ENCODE measurements at places on chromosomes 5 and 9.
A peak's percentile ranks its signal among the peaks of the same experiment; 100 is the strongest.

DNA sequence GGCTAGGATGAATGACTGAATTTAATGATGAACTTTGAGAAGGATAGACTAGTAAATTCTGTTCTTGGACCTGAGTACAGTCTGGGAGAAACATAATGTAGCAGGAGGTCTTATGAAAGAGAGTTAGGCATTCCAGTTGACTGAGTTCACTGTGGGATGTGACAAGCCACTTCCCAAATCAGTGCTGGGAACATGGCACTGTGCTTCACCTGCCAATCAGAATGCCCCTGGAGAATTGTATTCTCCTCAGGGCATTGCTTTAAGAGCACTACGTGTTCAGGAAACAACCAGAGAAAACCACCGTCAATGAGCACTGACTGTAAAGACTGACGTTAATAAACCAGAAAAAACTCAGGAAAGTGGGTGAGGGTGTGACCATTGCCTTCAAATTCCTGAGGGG lies 1.2 kb downstream of the CCDC107 start:
- no peak for DNase-seq

GRCh38 chr9:89787595-89787994 lies 182.8 kb downstream of the GADD45G start:
- no peak for DNase-seq

GRCh38 chr5:96836817-96837216 lies 29.1 kb upstream of the ERAP1 start:
- no peak for DNase-seq

GRCh38 chr5:79256563-79256962 lies 20.6 kb downstream of the JMY start:
- no peak for DNase-seq

GRCh38 chr5:171484460-171484899 lies 65.0 kb downstream of the FGF18 start:
- peak; percentile 63 for DNase-seq

DNA sequence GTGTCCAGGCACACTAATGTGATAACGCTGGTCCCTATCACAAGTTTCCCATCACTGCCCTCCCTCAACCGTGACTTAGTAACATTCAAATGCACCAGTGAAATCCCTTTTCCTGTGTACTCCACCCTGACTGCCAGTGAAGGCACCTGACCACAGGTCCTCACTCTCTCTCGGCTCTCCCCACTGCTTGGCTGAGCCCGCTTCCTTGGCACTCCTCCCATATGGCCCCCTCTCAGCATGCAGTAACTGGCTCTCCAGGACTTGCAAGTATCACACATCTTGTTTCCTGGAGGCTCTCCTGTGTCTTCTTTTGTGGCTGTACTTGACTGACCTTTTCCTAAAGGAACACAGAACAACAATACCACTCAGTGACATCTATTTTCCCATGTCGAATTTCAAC lies 292.0 kb upstream of the ZNF608 start:
- DNase-seq, result no peak

DNA sequence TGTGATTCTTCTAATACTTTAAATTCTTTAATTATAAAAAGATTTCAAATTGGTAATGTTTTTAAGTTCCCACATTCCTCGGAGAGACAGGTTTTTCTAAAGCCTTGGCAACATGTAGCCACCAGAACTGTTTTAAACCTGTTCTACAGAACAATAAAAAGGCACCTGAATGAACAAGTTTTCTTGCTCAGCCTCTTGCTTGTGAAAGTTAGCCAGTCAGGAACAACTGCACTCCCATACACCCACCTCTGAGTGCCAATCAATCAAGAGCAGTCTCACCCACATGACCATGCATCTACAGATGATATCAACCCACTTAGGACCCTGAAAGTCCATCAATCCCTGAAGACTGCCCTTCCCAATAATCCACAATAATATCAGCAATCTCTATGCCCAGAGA lies 62.3 kb downstream of the AP3B1 start:
- DNase-seq, result no peak

GRCh38 chr5:25544652-25545249 lies 900.0 kb upstream of the CDH10 start:
- no peak for DNase-seq

DNA sequence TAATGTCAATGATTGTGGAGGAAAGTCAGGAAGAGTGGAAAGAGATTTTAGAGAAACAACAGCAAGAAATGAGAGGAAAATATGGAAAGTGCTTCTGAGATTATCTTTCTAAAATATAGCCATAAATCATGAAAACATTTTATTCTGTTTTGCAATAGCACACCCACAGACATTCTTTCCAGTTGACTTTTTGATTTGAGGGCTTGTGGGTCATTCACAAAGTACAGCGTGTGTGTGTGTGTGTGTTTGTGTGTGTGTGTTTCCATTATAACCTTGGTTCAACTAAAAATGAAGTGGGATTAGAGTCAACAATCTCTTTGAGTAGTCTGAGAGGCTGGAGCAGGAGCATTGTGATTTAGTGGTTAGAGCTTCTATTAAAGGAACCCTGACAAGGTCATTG lies 116.6 kb upstream of the GAS1 start:
- DNase-seq, result no peak

- no peak for DNase-seq
These were observed 122.5 kb downstream of the CETN3 start for GRCh38 chr5:90287036-90287435.

- DNase-seq, result peak; percentile 33
These were observed 69.7 kb upstream of the ABL1 start for GRCh38 chr9:130765137-130766020.

DNA sequence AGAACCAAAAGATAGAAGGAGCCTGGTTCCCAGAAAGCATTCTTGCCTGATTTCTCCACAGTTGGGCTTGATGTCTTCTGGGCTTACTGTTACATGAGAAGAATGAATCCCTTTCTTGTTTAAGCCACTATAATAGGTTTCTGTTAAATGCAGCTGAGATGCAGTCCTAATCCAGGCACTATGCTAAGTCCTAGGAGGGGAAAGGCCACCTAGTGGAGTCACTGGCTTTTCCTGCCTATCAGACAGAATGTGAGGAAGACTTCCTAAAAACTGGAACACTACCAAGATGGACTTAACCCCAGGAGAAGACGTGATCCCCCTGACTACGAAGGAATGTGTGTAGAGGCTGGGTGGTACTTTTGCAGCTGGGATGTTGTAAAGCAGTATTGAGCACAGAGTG lies 34.3 kb upstream of the FSD1L start:
- no peak for DNase-seq

DNA sequence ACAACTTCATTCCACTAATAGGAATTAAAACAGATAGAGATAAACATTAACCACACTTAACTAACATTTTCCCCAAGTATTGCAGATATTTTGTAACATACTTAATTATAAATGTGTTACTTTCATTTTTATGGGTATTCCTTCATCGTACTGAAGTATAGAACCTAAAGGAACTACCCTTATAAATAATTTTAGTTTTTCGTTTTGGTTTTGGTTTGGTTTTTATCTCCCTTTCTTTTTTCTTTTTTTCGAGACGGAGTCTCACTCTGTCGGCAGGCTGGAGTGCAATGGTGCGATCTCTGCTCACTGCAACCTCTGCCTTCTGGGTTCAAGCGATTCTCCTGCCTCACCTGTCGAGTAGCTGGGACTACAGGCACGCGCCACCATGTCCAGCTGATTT lies 60.1 kb upstream of the LMNB1 start:
- DNase-seq, result no peak

GRCh38 chr9:37404590-37404989 lies 17.9 kb upstream of the GRHPR start:
- DNase-seq, result no peak

DNA sequence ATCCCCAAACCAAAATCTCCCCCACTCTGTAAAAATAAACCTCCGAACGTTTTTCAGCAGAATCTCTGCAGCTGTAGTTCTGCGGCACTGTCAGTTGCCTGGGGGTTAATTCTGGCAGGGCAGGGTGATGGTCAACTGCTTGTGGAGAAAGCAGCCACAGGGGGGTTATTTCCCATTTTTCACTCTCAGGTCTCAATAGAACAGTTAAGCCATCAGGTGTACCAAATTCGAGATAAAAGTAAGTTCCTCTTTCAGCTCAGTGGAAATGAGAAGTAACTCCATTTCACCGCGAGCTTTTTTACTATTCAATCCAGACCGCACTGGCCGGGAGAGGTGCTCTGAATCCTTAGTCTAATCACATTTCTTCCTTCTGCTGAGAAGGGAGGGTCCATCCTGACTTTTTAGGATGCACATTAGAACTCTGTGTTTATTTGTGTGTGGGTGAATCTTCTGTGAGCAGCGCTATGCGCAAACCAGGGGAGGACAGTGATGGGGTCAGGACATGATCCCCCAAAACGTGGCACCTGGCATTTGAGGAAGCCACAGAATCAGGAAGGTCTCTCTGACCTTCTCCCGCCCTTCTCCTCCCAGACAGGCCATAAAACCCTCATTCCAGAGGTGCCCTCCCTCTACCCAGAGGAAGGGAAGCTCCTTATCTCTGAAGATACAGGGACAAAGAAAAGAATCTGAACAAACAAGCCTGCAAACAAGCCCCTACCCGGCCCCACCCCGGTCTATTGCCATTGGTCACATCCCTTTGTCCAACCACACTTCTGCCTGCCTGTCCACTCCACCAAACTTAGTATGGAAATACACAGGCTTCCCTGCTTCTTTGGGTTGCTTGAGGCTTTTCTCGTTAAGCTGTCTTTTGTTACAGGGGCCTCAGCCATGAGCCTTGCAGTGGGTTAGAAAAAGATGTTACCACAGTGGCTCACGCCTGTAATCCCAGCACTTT lies 229.0 kb downstream of the ROR2 start:
- peak; percentile 48 for DNase-seq

GRCh38 chr5:62143268-62144229 lies 162.5 kb upstream of the KIF2A start:
- DNase-seq, result no peak

DNA sequence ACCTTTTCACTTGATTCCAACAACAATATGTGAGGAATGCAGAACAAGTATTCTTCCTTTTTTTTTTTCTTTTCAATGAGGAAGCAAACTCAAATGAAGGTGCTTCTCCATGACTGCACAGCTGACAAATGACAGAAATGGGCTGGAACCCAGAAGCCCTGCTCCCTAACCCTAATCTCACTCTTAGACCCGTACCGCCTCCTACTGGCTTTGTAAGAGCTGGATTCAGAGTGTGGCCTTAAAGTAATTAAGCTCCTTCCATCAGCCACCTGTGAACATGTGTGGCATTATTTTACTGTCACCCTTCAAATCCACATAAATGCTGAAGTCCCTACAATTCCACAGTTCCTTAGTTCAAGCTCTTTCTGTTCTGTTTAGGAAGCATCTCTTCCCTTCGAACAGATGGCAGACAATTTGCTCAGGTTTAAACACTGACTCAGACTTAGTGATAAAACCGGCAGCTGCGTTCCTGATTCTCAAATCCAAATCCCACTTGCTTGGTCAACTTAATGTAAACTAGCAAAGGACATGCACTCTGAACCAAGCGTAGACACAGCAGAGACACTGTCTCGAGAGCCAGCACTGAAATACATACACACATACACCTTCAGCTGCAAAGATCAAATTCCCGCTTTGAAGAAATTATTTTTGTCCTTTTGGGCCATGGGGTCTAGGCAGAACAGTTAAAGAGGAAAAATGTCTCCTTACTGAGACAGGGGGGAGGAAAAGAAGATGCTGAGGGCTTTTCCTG lies 316.7 kb upstream of the TLE4 start:
- DNase-seq, result no peak

GRCh38 chr5:171623551-171624097 lies 162.0 kb upstream of the SMIM23 start:
- DNase-seq, result no peak

DNA sequence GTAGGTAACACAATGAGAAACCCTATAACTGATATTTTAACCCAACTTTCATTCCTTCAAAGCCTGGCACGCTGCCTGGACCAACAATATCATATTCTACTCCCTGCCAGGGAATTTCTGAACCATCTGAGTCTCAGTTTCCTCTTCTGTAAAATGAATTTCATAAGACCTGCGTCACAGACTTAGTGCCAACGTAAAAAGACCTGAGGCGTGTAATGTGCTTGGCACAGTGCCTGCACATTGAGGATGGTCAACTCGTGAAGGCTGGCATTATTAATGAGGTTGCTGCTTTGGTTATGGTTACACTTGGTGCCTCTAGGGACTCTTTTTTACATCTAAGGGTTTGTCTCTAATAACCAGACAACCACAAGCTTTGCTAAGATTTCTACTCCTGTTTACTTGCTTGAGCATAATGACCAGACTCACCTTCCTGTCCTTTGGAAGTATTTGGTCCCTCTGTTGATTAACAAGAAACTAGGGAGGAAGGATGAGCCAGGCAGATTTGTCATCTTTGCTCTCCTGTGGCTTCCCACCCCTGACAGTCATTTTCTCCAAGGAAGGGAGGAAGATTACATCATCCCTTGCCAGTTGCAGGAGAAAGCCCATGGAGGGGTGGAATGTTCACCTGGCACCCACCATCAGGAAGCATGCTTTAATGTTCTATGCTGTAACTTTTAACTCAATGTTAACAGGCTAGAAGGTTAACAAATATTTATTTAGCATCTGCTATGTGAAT lies 79.0 kb downstream of the PAPPA start:
- DNase-seq, result no peak

DNA sequence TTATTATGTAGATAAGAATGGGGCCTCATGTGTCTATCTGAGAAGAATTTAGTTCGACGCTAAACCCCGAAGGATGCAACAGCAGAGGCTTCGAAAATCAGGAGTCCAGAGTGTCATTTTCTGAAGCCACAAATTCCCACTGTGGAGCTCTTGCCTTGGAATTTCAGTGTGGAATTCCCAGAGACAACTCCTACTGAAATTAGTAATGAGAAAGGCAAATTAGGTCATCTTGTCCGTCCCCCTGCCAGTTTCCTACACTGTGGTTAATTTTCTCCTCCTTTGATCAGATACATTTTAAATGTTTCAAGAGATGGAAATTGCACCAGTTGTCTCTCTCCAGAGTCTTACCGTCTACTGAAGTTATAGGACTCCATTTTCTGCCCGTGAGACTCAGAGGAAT lies 633.6 kb downstream of the BNC2 start:
- no peak for DNase-seq

- DNase-seq, result no peak
These were observed 47.3 kb downstream of the SH3TC2 start for GRCh38 chr5:149015561-149015960.

- no peak for DNase-seq
These were observed 815 bp downstream of the PDZD2 start for GRCh38 chr5:31639481-31640411.

- DNase-seq, result no peak
These were observed at the start of gene STK32A for GRCh38 chr5:147234825-147235635. Gene STK32A (plus strand): TSS chr5:147235026. CDS start chr5:147239635, 4,609 bp downstream.

DNA sequence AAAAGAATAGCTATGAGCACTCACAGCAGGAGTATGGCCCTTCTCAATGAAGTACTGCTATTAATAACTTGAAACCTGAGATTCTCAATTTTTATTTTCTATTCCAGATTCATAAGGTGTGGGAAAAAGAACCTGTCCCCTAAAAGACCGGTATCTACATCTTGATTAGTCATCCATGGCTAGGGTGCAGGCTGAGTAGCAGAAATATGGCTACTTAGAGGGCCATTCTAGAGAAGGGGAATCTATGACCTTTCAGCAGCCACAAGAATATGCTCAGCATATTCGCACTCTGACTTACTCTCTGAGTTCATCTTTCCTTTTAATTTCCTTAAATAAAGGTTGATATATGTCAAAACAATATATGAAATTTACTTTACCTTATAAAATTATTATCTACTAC lies 27.7 kb downstream of the WDR36 start:
- DNase-seq, result no peak

GRCh38 chr5:164203581-164204225 lies 698.3 kb downstream of the MAT2B start:
- no peak for DNase-seq

All from GM12892 (cell line).